ENCODE measurements at places on chromosomes 3 and 15. TPM values are rescaled to one million over a fixed set of nuclear protein-coding genes. Genes with fewer than 3 reads are reported as not detected.

DNA sequence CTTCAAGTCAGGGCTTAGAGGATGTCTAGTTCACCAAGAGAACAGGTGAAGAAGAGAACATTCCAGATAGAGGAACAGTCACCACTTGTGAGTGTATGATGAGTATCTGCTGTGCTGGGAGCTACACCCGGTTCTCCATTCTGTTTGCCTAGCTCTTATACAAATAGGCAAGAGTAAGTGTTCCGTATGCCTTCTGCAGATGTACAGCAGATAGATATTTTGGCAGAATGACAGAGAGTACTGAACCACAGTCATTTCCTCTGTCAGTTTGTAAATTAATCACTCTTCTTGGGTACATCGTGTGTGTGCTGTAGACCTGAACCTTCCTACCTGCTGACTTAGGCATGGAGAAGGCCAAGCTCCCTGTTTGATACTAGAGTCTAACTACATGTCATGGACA, 108.3 kb upstream of the CTDSPL start:
- H3K4me3 ChIP-seq = no peak overlapping the region
- no peak for DNase-seq
- no peak overlapping the region for H3K27ac ChIP-seq
- no peaks in the 10 kb centered on the region for H3K4me1 ChIP-seq
- H3K27me3 ChIP-seq = no peaks in the 10 kb centered on the region

DNA sequence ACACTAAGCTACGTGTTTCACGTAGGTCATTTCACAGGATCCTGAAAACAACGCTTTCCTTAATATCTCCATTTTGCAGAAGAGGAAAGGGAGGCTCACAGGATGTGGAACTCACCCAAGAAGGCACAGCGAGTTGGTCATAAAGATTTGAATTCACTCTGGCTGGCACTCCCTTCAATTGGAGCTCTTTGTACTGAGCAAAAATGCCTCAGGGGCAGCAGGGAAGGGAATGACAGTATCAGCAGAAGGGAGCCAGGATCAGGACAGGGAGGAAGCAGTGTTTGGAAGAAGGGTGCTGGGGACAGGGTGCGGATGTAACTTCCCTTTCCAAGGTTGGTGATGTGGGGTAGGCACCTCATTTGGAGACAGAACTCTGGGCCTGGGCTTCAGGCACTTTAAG, 1.1 kb upstream of the ST6GAL1 start:
- peaks cover 28% of the 10 kb centered on the region for H3K4me1 ChIP-seq
- no peaks in the 10 kb centered on the region for H3K27me3 ChIP-seq
- no peak for DNase-seq
- no peak overlapping the region for H3K27ac ChIP-seq
- no peak overlapping the region for H3K4me3 ChIP-seq

DNA sequence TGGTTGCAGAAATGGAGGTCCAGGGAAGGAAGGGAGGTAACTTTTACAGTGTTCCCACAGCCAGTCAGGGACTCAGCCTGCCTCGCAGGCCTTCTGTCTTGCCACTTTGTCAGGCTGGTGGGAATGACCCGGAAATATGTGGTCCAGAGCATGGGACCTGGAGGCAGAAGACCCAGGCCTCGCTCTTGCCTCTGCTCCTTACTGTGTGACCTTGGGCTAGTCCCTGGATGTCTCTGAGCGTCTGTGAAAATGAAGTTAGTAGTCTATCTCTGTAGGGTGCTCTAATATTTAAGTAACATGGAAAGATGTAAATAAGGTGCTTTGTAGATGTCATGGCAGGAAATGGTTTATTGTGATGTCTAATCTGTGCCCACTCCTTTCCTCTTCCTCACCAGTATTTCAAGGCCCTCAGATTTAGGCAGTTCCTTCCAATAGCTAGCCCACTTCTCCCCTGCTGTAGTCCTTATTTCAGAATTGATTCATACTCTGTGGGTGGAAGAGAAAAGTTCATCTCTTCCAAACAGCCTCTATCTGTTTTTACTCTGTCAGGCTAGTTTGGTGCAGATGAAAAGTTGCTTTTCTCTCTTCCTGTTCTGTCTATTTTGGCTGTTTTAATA, 9.1 kb downstream of the CORO2B start:
- no peak overlapping the region for H3K4me3 ChIP-seq
- no peak overlapping the region for H3K27ac ChIP-seq
- H3K36me3 ChIP-seq = no peaks in the 10 kb centered on the region

The ZBTB20 gene
- 6.5 TPM for total RNA-seq

GRCh38 chr3:9253327-9253726, 3.9 kb upstream of the SRGAP3 start:
- no peak overlapping the region for H3K4me3 ChIP-seq
- H3K27ac ChIP-seq = no peak overlapping the region
- H3K27me3 ChIP-seq = no peaks in the 10 kb centered on the region
- no peak for DNase-seq
- H3K36me3 ChIP-seq = no peaks in the 10 kb centered on the region
- peaks cover 9% of the 10 kb centered on the region for H3K4me1 ChIP-seq

The CTDSPL2 gene
- total RNA-seq = 63.0 TPM

DNA sequence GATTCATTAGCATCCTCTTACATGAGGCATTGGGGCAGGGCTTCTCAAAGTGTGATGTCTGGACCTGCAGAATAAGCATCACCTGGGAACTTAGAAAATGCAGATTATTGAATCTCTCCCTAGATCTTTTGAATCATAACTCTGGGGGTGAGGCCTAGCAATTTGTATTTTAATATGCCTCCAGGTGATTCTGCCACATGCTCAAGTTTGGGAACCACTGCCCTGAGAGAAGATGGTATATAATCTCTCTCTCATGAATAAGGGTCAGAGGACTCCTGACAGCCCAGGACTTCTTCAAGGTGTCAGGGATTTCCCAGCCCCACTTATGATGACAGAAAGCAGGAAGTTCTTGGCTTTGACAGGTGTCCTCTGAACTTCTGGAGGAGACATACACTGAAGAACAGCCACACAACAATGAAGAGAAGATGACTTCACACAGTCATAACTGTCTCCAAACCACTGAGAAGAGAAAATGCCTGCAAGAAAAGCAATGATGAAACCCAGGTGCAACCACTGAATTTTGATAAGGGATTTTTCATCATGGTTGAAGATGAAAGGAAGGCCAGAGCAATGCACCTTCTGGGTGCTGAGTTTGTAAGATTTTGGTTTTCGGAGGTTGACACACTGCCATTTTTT, 211.9 kb upstream of the MRPL3 start:
- no peak for DNase-seq
- no peaks in the 10 kb centered on the region for H3K27me3 ChIP-seq
- H3K36me3 ChIP-seq = no peaks in the 10 kb centered on the region
- H3K4me3 ChIP-seq = no peak overlapping the region
- H3K27ac ChIP-seq = no peak overlapping the region
- H3K4me1 ChIP-seq = no peaks in the 10 kb centered on the region

DNA sequence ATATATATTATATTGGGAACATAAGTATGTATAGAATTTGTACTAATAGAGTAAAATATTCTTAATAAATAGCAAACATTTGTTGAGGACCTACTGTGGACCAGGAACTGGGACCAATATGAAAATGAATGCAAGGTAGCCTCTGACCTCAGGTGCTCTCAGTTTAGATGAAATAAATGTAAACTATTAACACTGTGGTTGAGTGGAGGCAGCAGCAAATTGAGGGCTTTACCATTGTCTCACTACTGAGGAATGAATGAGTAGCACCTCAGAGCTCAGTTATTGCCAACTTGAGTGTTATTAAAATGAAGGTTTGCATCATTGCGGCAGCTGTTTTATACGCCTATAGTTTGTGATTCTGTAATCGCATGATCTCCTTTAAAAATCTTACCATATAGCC, 90.9 kb upstream of the CGNL1 start:
- DNase-seq = no peak
- H3K4me1 ChIP-seq = no peaks in the 10 kb centered on the region
- H3K36me3 ChIP-seq = peaks cover 4% of the 10 kb centered on the region
- no peaks in the 10 kb centered on the region for H3K27me3 ChIP-seq
- no peak overlapping the region for H3K27ac ChIP-seq

DNA sequence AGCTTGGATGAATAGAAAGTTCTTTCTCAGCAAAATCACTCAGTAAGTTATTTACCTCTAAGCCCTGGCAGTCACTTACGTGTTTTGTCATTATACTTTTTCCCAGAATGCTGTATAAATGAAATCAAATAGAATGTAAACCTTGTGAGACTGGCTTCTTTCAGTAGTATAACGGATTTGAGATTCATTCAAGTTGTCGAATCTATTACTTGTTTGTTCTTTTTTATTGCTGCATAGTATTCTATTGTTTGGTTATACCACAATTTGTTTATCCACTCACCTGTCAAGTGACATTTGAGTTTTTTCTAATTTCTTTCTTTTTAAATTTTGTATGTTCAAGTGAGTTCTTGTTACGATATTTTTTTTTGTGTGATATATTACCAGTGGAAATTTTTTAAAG, 381.6 kb downstream of the EDEM1 start:
- H3K27me3 ChIP-seq = no peaks in the 10 kb centered on the region
- DNase-seq = no peak
- no peaks in the 10 kb centered on the region for H3K4me1 ChIP-seq
- no peak overlapping the region for H3K27ac ChIP-seq
- no peak overlapping the region for H3K4me3 ChIP-seq

GRCh38 chr3:139117883-139118760, 73.4 kb upstream of the PRR23C start:
- H3K4me3 ChIP-seq = no peak overlapping the region
- H3K36me3 ChIP-seq = no peaks in the 10 kb centered on the region
- H3K27ac ChIP-seq = no peak overlapping the region
- H3K27me3 ChIP-seq = no peaks in the 10 kb centered on the region
- DNase-seq = no peak
- no peaks in the 10 kb centered on the region for H3K4me1 ChIP-seq

The CLDN16 gene
- not detected for total RNA-seq

DNA sequence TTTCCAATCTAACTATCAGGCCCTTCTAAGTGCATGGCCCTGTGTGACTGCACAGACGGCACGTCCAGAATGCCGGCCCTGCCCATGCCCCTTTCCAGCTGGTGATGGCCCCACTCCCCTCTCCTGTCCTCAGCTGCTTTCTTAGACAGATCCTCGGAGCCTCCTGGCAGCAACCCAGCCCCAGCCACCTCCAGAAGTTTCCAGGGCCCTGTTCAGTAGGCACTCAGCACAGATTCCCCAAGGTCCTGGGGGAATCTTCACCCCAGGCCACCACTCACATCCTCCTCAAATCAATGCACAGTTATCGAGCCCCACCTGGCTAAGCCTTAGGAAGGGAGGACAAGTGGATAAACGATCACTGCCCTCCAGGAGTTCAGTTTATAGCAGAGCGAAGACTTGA, 1.4 kb upstream of the CRABP1 start:
- H3K36me3 ChIP-seq = no peaks in the 10 kb centered on the region
- DNase-seq = no peak
- no peak overlapping the region for H3K27ac ChIP-seq
- no peaks in the 10 kb centered on the region for H3K4me1 ChIP-seq

The KLHDC8B gene
- total RNA-seq = 3.5 TPM

GRCh38 chr3:87179642-87180041, 47.5 kb upstream of the CHMP2B start:
- DNase-seq = no peak
- no peaks in the 10 kb centered on the region for H3K4me1 ChIP-seq
- H3K4me3 ChIP-seq = no peak overlapping the region
- H3K36me3 ChIP-seq = no peaks in the 10 kb centered on the region
- H3K27ac ChIP-seq = no peak overlapping the region
- no peaks in the 10 kb centered on the region for H3K27me3 ChIP-seq

- H3K4me1 ChIP-seq = no peaks in the 10 kb centered on the region
- DNase-seq = no peak
- no peaks in the 10 kb centered on the region for H3K36me3 ChIP-seq
- H3K4me3 ChIP-seq = no peak overlapping the region
- no peak overlapping the region for H3K27ac ChIP-seq
- no peaks in the 10 kb centered on the region for H3K27me3 ChIP-seq
Measured at GRCh38 chr3:25246913-25247312, 181.2 kb upstream of the RARB start.

DNA sequence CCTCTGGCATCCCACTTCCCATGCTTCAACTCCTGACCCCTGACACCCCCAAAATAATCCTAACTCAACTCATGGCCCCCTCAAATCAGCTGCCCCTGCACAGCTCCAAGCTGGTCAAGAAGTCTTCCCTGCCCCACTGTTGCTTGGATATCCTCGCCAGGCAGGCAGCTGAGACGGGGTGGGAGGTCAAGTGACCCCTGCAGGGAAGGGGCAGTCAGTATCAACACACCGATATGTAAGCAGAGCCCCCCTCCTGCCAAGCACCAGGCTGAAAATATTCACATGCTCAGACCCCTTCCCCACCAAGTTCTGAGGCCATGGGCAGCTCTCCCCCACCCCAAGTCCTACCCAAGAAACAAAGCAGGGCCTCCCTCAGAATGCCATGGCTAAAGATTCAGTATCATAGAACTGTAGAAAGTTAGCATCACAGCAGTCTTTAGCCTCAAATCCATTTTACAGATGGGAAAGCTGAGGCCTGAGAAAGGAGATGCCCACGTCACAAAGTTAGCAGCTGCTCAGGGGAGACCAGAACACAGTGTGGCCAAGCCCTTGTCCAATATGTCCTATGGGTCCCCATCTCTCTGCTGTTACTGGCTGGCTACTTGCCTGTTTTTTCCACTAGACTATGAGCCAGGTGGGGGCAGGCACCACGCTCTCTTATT, 67.8 kb downstream of the SLC12A8 start:
- DNase-seq = no peak
- no peaks in the 10 kb centered on the region for H3K36me3 ChIP-seq
- no peak overlapping the region for H3K4me3 ChIP-seq
- H3K27me3 ChIP-seq = no peaks in the 10 kb centered on the region
- peaks cover 19% of the 10 kb centered on the region for H3K4me1 ChIP-seq
- H3K27ac ChIP-seq = no peak overlapping the region

- H3K27me3 ChIP-seq = no peaks in the 10 kb centered on the region
- DNase-seq = no peak
- H3K27ac ChIP-seq = no peak overlapping the region
- no peaks in the 10 kb centered on the region for H3K36me3 ChIP-seq
- H3K4me1 ChIP-seq = no peaks in the 10 kb centered on the region
Measured at GRCh38 chr15:57296473-57297162, 79.7 kb upstream of the CGNL1 start.

DNA sequence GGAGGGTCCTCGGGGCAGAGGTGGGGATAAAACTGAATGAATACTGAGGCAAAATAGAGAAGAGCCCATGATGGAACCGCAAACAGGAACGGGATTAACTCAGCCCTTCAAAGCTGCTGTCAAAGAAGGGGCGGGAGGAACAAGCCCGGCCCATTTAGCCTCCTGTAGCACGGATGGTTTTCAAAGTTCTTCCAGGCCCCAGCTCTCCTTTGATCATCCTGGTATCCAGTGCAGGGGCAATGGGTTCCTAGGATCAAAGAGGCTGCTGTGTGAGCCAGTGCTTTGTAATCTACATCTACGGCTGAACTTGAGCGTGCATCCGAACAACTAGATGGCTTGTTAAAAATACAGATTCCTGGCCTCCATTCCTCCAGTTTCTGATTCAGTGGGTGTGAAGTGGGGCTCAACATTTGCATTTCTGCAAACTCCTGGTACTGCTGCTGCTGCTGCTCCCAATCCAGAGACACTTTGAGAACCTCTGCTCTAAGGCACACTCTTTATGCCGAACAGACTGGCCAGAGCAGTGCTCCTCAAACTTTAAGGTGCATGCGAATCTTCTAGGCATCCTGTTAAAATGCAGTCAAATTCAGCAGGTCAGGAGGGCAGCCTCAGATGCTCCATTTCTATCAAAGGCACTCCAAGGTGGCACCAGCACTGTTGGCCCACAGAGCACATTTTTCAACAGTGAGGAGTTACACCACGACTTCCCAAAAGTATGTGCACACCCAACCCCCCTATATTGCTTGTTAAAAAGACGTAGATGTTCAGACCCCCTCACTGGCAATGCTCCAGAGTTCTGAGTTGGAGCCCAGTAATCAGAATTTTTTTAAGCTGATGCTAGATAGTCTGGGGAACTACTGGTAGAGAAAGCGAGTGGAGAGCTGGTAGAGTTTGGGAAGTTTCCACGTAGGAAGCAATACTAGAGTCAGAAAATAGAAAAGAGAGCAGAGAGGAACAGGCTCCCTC, 5.6 kb downstream of the GALNT15 start:
- H3K4me3 ChIP-seq = no peak overlapping the region
- H3K36me3 ChIP-seq = no peaks in the 10 kb centered on the region
- no peak for DNase-seq
- no peak overlapping the region for H3K27ac ChIP-seq
